ENCODE measurements at places on chromosomes 2 and 18.

DNA sequence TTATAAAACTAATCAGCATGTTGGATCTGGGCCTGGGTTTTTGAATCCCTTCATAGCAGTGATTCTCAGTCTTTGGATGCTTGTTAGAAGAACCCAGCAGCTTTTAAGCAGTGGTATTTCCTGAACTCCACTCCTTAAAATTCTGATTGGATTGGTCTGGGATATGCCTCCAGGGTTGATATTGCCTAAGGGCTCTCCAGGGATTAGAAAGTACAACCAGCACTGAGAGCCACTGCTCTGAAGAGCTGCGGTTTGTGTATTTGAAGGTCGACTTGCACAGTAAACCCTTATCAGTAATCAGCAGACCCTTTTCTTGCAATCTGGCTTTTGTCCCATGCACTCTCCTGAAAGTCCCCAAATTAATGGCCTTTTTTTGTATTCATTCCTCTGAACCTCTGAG is 17.0 kb upstream of the RBMS1 start:
- DNase-seq, result no peak

GRCh38 chr2:107072150-107072940 is 186.4 kb upstream of the ST6GAL2 start:
- no peak for DNase-seq

DNA sequence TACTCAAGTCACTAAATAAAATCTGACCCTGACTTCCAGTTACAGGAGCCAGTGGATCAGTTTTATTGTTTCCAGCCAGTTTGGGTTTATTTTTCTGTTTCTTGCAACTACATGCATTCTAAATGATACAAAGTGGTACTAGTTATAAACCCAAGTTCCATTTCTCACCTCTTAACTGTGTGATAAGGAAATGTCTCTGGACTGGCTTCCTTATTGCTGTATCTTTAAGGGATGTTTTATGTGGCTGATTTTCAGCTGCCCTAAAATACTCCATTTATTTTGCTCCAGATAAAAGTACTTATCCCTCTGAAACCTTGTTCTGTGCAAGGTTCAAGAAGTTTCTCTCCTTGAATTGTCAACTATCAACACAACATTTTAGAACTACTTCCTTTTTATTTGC is 107.9 kb upstream of the DLX2 start:
- no peak for DNase-seq

DNA sequence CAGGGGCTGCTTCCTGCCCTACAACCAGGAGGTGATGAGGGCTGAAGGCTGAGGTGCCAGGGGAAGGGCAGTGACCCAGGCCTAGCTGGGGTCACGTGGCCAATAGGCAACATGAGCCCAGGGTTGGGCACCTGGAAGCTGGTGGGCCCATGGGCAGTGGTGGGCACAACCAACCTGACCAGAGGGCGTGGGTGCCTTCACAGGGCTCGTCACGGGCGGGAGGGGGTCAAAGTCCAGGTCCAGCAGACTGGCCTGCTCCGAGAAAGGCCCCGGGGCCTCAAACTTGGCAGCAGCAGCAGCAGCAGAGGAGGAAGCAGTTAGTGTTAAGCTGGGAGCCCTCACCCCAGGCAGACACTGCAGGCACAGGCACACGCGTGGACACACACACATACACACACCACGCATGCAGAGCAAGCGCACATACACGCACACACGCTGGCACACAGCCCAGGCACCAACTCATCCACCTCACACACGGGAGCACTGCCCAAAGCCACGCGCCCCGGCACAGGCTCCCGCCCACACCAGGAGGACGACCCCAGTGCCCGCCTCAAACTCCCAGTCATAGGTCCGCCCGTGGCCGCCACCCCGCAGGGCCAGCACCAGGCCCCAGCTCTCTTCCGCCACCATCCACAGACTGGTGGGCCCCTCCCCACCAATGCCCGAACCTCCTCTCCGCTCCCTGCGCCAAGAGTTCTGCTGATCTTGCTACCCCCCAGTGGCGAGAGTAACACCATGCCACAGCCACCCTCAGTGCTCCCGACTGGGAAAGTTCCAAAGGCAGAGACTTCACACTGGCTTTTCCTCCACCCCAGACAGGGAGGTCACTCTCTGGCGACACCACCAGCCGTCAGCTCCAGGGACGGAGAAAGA is 53.0 kb downstream of the BIN1 start:
- DNase-seq, result no peak

- no peak for DNase-seq
Measured at GRCh38 chr2:159525012-159525411, 91.3 kb downstream of the BAZ2B start.

GRCh38 chr2:196511258-196512168 is 128.0 kb upstream of the CCDC150 start:
- no peak for DNase-seq

GRCh38 chr2:95307036-95307435 is 9.9 kb downstream of the KCNIP3 start:
- DNase-seq, result no peak

GRCh38 chr2:1787755-1788477 is 43.6 kb upstream of the PXDN start:
- DNase-seq, result no peak

DNA sequence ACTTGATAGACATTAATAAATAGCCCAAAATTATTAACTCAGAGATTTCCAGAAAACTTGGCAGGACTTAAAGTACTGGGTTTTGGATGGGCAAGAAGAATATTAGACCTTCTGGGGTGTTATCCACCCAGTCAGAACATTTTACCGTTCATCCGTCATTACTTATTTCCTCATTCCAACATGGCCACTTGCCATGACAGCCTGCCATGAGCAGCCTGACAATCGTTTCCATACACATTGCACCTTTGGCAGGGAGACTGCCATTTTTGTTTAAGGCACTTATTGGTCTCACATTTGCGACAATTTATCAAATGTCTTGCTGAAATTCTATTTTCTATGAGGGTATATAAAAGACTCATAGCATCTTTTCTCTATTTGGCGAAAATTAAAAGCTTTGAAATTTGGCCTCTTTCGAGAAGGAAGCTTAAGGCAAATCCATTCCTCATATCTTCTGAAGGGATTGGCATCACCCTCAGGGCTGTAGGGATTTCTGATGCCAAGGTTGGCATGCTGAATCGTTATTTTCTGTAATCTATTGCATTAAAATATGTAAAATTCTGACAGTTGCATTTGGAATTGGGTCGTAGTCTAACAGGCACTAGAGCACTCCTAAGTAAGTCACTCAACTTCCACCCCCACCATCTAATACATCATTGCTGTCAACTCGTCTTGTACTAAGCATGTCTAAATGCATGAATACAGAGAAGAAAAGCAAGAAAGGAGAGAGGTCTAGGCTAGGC is 406.3 kb upstream of the PIK3C3 start:
- no peak for DNase-seq

GRCh38 chr18:10739152-10739551 is 213.3 kb downstream of the NAPG start:
- no peak for DNase-seq

- DNase-seq, result no peak
Measured at GRCh38 chr2:41806286-41806685, 241.5 kb upstream of the PKDCC start.

DNA sequence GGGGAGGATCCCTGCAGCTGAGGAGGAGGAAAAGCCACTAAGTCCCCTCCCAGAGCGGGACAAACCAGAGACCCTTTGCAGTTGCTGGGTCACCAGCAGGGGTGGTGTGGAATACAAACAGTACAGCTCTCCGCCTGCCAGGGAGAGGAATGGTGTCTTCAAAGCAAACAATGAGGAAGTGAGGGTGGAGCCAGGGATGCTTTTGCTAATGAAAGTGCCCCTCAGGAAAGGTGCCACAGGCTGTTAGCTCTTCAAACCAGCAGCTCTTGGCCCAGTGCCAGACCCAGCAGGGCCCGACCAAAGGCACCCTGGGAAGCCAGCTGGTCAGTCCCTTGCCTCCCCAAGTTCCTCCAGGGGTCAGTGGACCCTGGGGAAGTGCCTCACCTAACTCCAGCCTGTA is 102.8 kb downstream of the HIBCH start:
- no peak for DNase-seq

- DNase-seq, result no peak
Measured at GRCh38 chr2:19643117-19643518, 258.7 kb downstream of the TTC32 start.

DNA sequence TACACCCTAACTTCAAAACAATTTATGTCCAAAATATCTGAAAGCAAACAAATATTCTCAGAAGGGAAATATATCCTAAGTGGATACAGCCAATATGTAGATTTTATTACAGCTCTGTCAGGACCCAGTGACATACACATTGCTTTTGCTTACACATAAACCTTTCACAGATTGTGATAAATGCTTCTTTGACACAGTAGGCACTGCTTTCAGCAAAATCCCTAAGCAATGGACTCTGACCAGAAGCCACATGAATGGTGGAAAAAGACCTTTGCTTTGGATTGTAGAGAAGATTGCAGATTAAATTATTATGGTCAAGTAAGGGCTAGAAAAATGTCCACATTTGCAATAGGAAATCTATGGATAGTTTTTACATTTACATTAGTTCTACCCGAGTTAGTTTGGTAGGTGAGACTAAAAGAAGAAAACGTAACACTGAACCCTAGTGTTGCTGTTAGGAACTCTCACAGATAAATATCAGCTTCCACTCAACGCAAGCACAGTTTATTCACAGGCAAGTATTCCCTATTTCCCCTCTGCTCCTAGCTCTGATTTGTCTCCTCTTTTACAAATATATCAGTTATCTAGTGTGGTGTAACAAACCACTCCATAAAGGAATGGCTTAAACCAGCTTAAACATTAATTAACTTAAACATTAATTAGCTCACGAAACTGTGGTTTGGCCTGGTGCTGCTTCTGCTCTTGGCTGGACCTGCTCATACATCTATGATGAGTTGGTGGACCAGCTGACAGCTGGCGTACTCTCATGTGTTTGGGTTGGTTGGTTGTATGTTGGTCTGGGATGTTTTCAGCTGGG is 23.6 kb upstream of the SERPINE2 start:
- DNase-seq, result no peak

GRCh38 chr2:69588403-69588802 is 55.1 kb downstream of the AAK1 start:
- no peak for DNase-seq

DNA sequence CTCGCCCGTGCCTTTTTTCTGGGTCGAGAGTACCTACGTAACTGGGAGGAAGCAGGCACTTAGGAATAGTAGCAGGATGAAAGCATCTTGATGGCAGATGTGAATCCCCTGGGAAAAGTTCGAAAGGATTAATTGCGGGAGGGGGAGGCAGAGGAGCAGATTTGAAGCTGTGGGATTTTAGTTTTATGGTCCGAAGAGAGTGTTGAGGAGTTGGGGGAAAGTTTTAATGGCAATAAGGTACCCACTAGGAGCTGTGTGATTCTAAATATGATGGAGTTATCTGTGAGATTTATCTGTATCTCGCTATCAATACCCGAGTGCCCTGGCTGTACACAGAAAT is 1.1 kb downstream of the AGFG1 start:
- peak; percentile 16 for DNase-seq

- DNase-seq, result no peak
Measured at GRCh38 chr2:25592766-25593292, 80.5 kb downstream of the DTNB start.

GRCh38 chr2:55761526-55761925 is 67.9 kb upstream of the PNPT1 start:
- DNase-seq, result peak; percentile 33

GRCh38 chr2:226943862-226944620 is 108.2 kb downstream of the RHBDD1 start:
- no peak for DNase-seq

DNA sequence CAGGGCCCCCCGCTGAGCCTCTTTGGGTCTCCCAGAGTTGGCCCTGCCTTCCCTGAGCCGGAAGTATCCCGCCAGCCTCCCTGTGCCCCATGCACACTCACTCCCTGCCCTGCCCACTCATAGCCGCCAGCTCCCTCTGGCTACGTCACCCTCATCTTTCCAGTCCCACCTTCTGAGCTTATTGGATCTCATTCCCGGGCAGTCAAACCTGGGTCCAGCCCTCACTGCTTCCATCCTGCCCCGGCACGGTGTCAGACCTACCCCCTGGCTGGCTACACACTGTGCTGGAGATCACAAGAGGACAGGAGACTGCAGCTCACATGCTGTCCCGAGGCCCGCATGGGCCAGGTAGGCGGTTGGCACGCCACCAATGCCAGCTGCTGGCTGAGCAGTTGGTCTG is 147.2 kb downstream of the ASB1 start:
- DNase-seq, result no peak

DNA sequence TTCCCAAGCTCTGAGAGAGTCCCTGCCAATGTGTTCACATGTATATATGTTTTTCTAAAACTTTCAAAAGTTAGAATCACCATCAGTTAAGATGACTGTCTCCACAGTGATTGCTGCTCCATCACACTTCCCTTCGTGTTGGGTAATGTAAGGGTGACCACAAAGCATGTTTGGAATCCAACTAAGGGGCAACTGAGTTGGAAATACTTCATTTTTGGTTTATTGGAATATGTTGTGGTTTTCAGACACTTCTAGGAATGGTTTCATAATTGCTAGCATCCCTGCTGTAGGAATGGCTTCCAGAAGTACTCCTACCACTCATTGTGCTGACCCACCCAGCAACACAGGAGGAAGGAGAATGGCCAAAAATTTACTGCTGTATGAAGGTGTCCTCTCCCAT is 212.5 kb upstream of the GULP1 start:
- DNase-seq, result peak; percentile 90

- no peak for DNase-seq
Measured at GRCh38 chr2:73175663-73176204, 26.6 kb upstream of the NOTO start.

DNA sequence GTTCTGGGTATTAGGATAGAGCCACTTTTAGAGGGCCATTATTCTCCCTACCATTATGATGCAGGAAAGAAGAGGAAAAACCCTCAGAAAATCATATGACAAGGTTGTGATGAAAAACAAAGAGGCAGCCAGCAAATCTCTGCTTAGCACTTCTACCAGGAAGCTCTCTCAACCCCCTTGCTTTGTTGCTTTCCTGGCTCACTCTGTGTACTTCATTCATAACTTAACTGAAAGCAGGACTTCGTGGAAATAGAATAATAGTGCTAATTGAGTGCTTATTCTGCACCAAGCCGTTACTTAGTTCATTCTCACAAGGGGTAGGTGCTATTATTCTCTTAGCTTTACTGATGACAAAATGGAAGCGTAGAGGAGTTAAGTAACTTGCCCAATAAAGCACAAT is 354.1 kb downstream of the HRH4 start:
- DNase-seq, result no peak

DNA sequence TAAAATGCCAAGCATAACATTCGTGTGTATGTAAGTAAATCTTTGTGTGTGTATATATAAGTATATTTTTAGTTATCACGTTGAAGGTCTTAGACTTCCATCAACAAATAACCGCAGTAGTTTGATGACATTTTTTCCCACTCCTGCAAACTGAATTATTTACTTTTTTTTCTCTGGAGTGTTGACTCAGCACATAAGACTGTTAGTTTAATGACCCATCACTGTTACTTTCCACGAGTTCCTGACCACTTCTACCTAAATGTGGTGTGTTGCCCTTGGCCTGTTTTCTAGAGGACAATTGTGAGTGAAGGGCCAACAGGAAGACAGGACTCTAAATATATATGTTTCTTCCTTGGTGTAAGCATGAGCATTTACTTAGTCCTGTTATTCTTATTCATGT is 71.3 kb upstream of the TXNDC2 start:
- peak; percentile 83 for DNase-seq

Data from HCEC 1CT (cell line).